ENCODE measurements at places on chromosomes 16 and 17.
A peak's percentile ranks its signal among the peaks of the same experiment; 100 is the strongest.

GRCh38 chr17:6554871-6555330 is 1.5 kb downstream of the PITPNM3 start:
- H3K27ac ChIP-seq = no peak overlapping the region
- DNase-seq = no peak
- H3K36me3 ChIP-seq = no peaks in the 10 kb centered on the region

- peaks cover 12% of the 10 kb centered on the region for H3K36me3 ChIP-seq
- H3K27ac ChIP-seq = peak overlapping the region; percentile 90
- H3K4me1 ChIP-seq = peaks cover 38% of the 10 kb centered on the region
- H3K4me3 ChIP-seq = no peak overlapping the region
These were observed 2.2 kb upstream of the CHD3 start for GRCh38 chr17:7886227-7887037.

GRCh38 chr17:34254651-34255380 is at the start of gene CCL2:
TSS of gene CCL2 (plus strand) at chr17:34255285. CDS start at chr17:34255350, 65 bp downstream.
- H3K27me3 ChIP-seq = no peaks in the 10 kb centered on the region
- H3K36me3 ChIP-seq = no peaks in the 10 kb centered on the region
- peak within 1 kb of the TSS; percentile 49 for H3K4me3 ChIP-seq
- peak within 1 kb of the TSS; percentile 34 for H3K27ac ChIP-seq

GRCh38 chr17:44448412-44448811 is 54.8 kb downstream of the GPATCH8 start:
- DNase-seq = no peak
- no peak overlapping the region for H3K27ac ChIP-seq
- no peak overlapping the region for H3K4me3 ChIP-seq
- H3K4me1 ChIP-seq = no peaks in the 10 kb centered on the region
- no peaks in the 10 kb centered on the region for H3K36me3 ChIP-seq

DNA sequence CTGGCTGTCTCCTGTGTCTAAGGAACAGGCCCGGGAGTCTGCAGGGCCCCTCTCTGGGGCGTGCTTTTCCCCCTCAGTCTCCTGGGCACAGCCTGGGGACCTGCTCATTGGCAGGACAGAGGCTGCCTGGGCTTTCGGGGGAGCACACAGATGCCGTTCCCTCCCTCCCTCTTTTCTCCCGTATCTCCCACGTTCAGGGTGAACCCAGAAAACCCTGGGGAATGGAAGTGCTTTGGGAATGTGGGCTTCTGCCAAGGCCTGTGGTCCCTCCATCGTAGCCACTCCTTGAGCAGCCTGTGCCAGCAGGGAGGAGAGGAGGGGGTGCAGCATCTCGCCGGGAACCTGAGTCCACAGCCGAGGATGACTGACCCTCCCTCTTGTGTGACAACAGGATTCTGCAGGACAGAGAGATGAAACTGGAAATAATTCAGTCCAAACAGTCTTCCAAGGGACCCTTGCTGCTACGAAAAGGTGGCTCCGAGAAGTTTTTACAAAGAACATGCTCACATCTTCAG is 52.0 kb downstream of the RNF213 start:
- H3K27me3 ChIP-seq = no peaks in the 10 kb centered on the region
- no peak for DNase-seq

GRCh38 chr17:51636291-51636690 is 375.9 kb downstream of the UTP18 start:
- DNase-seq = no peak
- no peaks in the 10 kb centered on the region for H3K27me3 ChIP-seq
- H3K27ac ChIP-seq = no peak overlapping the region
- H3K36me3 ChIP-seq = no peaks in the 10 kb centered on the region
- no peaks in the 10 kb centered on the region for H3K4me1 ChIP-seq
- H3K4me3 ChIP-seq = no peak overlapping the region

- DNase-seq = no peak
- H3K27ac ChIP-seq = no peak overlapping the region
- no peaks in the 10 kb centered on the region for H3K27me3 ChIP-seq
- H3K4me3 ChIP-seq = no peak overlapping the region
These were observed 14.3 kb upstream of the INTS2 start for GRCh38 chr17:61942085-61942484.
